Breast epithelium (tissue), 4 donors: ENCODE measurements at places on chromosomes 3 and 15.

- no peaks in the 10 kb centered on the region for H3K36me3 ChIP-seq
- H3K27ac ChIP-seq, result peak overlapping the region; percentile 33
- peak overlapping the region; percentile 55 for H3K4me3 ChIP-seq
Observed at GRCh38 chr3:180870008-180870699, 42.3 kb upstream of the FXR1 start.

- no peak overlapping the region for H3K4me3 ChIP-seq
- no peak for DNase-seq
- no peaks in the 10 kb centered on the region for H3K4me1 ChIP-seq
Observed at GRCh38 chr15:90623854-90624253, 93.3 kb upstream of the BLM start.

GRCh38 chr3:159761848-159762635 is 226.6 kb upstream of the IL12A start:
- no peak for DNase-seq
- no peaks in the 10 kb centered on the region for H3K36me3 ChIP-seq
- no peaks in the 10 kb centered on the region for H3K4me1 ChIP-seq
- peak overlapping the region; percentile 93 for H3K27ac ChIP-seq

DNA sequence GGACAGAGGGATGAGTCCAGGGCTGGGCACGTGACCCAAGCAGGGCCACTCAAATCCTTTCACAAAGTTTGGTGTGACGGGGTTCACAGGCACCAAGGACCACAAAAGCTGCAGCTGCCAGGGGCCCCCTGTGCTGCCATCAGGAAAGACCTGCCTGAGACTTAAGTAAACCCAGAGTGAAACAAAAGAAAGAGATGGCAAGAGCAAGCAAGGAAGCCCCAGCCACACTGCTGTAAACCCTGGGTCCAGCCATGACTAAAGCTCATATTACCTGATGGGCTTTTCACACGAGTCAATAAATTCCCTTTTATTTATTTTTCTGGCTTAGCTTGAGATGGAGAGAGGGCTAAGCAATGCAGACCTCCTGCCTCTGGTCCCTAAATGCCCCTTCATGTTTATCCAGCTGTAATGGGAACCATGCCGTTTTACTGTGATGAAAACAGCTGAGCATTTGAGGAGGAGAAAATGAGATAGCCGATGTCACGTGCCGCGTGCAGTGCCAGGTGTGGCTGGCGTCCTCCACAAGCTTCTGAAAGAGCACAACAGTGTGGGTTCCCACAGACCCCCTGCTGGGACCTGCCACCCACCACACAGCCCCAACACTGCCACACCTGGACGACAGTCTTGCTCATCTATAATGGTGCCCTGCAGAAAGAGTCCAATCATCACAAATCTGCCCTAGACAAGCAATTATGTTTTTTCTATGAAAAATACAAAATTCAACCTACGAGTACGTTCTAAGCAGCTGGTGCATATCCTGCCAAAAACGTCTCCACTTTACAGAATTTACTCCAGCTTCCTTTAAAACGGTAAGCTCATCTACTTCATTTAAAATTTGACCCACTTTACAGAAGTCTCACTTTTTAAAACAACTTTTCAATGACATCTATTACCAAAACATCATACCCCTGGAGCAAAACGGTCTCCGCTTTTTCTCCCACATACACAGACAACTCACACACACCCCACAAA is 34.2 kb downstream of the ADAMTS17 start:
- no peak overlapping the region for H3K4me3 ChIP-seq
- no peak for DNase-seq
- no peaks in the 10 kb centered on the region for H3K36me3 ChIP-seq
- H3K27me3 ChIP-seq, result no peaks in the 10 kb centered on the region

GRCh38 chr3:47802734-47803479 is at the start of gene DHX30:
Gene DHX30 (plus strand): TSS chr3:47803138. CDS start chr3:47810684, 7,546 bp downstream.
- peak within 1 kb of the TSS; percentile 80 for H3K4me3 ChIP-seq
- peak within 1 kb of the TSS; percentile 92 for H3K27ac ChIP-seq
- no peaks in the 10 kb centered on the region for H3K27me3 ChIP-seq
- H3K4me1 ChIP-seq, result peaks cover 9% of the 10 kb centered on the region
- DNase-seq, result peak; percentile 77

GRCh38 chr15:69823223-69823907 is 274.4 kb downstream of the TLE3 start:
- H3K27me3 ChIP-seq, result no peaks in the 10 kb centered on the region
- H3K4me1 ChIP-seq, result no peaks in the 10 kb centered on the region
- H3K4me3 ChIP-seq, result no peak overlapping the region
- no peaks in the 10 kb centered on the region for H3K36me3 ChIP-seq

- H3K36me3 ChIP-seq, result no peaks in the 10 kb centered on the region
- H3K27me3 ChIP-seq, result no peaks in the 10 kb centered on the region
- no peaks in the 10 kb centered on the region for H3K4me1 ChIP-seq
- DNase-seq, result no peak
Observed at GRCh38 chr15:78684657-78685056, 43.6 kb upstream of the CHRNB4 start.

- H3K4me3 ChIP-seq, result no peak overlapping the region
- H3K4me1 ChIP-seq, result no peaks in the 10 kb centered on the region
- H3K27me3 ChIP-seq, result no peaks in the 10 kb centered on the region
- no peak for DNase-seq
Observed at GRCh38 chr3:150170852-150171520, 200.3 kb upstream of the PFN2 start.

DNA sequence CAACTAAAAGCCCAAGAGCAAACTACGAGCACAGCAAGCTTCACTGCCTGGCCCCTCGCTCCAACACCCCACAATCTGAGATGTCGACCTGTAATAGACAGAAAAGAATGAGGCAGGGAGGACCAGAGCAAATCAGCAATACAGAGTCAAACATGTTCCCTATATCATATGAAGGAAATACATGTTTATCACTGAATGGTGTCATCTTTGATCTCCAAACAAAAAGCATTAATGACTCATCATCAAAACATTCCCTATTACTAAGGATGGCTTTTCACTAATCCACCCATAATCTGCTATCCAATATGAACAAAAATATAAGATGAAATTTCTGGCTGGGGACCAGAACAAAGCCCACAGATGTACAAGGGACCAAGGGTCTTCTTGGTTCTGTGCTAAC is 34.7 kb downstream of the MYO5A start:
- no peak for DNase-seq
- no peaks in the 10 kb centered on the region for H3K27me3 ChIP-seq
- no peaks in the 10 kb centered on the region for H3K36me3 ChIP-seq
- H3K4me1 ChIP-seq, result no peaks in the 10 kb centered on the region
- no peak overlapping the region for H3K27ac ChIP-seq
- no peak overlapping the region for H3K4me3 ChIP-seq
